GM12864 (cell line): ENCODE measurements at places on chromosomes 16 and 17.

- DNase-seq: no peak
Measured at GRCh38 chr17:36183001-36183971, 6.8 kb upstream of the TBC1D3B start.

DNA sequence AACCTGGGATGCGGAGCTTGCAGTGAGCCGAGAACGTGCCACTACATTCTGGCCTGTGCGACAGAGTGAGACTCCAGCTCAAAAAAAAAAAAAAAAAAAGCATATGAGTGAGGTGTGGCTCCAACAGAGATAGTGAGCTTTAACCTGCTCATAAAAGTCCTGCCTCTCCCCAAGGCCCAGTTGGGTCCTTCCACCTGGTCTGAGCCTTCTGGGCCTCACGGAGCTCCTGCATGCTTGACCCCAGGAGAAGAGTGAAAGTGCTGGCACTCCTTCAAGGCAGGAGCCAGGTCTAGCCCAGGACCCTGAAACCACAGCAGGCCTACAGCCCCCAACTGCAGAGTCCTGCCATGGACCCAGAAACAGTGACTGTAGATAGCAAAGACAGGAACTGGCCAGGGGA, 17.7 kb downstream of the HSD11B2 start:
- DNase-seq: no peak

- no peak for DNase-seq
Measured at GRCh38 chr17:36899250-36900159, 37.8 kb upstream of the LHX1 start.

- no peak for DNase-seq
Measured at GRCh38 chr16:11151885-11152629, 103.9 kb downstream of the SOCS1 start.

DNA sequence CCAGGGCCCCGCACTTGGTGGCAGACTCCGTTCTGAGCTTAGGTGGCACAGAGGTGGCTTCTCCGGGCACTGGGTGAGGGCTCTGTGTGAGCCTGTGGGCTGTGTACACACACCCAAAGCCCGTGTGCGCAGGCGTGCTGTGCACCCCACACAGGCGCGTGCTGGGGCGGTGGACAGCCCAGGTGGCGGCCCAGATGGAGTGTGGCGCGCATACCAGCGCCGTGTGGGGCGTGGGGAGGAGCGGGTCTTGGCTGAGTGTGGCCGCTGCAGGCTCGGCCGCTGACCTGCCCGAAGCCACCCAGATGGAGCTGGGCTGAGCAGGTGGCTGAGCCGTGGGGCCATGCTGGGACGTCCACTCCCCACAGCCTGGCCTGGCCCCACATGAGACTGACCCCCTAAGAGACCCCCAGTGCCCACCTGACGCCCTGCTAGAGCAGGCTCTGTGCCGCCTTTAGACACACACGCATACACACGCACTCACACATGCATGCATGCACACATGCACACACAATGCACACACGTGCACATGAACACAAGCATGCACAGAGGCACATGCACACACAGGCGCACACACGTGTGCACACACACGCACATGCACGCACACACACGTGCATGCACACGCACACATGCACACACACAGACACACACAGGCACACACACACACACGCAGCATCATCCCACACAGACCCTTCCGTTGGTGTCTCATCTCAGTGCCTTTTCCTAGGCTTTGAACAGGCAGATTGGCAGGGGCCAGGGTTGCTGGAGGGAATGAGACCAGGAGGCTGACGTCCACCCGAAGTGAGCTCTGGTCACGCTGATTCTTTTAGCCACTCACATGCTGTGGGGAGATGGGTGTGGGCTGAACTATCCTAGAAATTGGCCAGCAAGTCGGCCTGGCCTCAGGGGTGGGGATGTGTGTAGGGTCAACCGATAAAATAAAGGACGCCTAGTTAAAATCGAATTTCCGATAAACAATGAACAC, 2.1 kb downstream of the PRR35 start:
- no peak for DNase-seq

- no peak for DNase-seq
Measured at GRCh38 chr16:27195076-27195741, 8.1 kb upstream of the KDM8 start.

- no peak for DNase-seq
Measured at GRCh38 chr16:4663777-4664465, 29.4 kb upstream of the NUDT16L1 start.
